ENCODE measurements at places on chromosomes 3 and 15. TPM values are rescaled to one million over a fixed set of nuclear protein-coding genes. Genes with fewer than 3 reads are reported as not detected.
A peak's percentile ranks its signal among the peaks of the same experiment; 100 is the strongest.

GRCh38 chr15:66754789-66755188, 52.8 kb downstream of the SMAD6 start:
- no peak for DNase-seq

DNA sequence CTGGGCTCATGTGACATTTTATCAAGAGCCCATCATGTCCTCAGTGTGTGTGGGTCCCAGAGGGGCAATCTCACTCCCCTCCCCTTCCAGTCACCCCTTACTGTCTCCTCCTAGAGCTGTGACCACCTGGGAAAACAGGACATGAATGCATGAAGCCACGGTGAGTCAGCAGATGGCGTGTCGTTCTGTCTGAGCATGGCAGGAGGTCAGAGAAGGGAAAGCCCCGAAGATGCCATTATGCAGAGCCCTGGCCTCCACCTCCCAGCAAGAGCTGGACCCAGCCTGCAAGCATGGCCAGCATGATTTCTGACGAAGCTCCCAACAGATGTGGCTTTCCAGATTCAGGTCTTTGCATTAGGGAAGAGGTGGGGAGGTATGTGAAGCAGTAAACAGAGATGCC, 118.5 kb downstream of the TLE3 start:
- DNase-seq = peak; percentile 68

DNA sequence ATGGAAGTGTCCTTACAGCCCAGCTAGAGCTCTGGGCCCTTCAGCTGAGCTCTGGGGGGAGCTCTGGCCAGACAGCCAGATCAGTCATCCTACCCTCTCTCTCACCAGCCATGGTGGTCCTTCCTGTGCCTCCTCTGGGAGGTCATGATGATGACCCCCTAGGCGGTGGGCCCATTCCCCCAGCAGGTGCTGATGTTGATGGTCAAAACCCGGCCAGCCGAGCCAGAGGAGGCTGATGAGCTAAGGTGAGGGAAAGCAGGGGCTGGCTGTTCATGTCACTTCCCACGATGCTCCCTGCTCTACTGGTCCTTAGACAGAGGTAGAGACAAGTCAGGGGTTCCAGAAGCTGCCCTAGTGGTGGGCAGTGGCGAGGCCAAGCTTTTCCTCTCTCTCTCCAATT, 35.0 kb downstream of the GRAMD2A start:
- no peak for DNase-seq

GRCh38 chr3:128335621-128336296, 130.9 kb downstream of the DNAJB8 start:
- no peak for DNase-seq

Gene CILP
- not detected for total RNA-seq

DNA sequence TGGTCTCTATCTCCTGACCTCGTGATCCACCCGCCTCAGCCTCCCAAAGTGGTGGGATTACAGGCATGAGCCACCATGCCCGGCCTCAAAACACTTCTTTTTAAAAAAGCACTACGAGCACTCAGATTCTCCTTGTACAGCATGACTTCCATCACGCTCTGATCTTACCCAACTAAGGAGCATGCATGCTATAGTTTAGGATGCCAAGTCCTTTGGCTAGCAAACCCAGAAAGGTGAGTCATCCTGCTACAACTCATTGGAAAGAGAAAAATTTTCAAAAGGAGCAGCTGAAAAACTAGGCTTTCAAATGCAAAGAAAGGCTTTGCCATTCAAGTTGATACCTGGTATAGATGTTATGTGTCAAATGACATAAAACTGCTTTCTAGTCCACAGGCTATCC, 70.3 kb upstream of the PRICKLE2 start:
- DNase-seq = peak; percentile 21

DNA sequence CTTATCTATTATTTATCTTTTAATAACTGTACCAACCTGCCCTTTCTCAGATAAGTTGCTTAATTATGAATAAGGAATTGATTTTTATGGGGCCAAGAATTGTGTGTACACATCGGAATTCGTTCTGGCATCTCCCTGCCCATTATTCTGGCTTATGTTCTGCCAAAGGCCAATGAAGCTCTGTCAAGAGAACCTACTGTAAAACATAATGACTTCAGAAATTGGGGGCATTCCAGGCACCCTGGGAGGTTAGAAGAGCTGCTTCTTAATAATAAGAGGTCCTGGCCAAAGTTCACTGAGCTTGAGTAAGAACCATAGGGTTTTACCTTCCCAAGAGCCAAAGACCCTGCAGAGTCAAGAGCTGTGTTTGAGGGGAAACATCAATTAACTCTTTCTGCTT, 261.7 kb downstream of the SLC9A9 start:
- no peak for DNase-seq

Gene HYAL3
- 1.6 TPM for total RNA-seq

DNA sequence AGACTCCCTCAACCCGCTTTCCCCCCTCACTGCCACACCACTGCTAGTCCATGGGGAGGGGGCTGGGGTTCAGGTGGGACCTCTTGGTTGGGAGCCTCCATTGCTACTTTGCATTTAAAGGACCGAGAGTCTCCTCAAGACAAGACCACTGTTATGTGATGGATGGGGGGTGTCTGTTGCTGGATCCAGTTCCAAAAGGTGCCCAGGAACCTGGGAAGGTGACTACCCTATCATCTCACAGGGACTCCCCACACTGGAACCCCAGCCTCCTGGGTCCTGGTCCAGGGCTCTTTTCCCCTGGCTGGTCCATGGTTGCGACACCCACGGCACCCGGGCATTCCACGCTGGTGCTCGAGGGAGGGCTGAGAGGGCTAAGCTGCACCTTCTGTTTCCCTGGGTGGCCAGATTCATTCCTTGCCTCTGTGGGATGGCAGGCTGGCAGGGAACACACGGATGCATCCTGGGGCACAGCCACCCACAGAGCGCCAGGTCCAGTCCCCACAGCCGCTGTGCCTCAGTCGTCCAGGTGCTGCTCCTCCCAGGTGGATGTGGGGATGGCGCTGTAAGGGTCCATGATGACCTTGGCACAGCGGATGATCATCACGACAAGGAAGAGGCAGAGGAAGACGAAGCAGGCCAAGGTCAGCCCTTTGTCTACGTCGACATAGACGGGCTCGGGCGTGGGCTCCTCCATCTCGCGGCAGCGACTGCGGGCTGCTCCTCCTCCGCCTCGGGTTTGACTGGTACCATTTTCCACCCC, 48.6 kb downstream of the FAH start:
- DNase-seq = peak; percentile 34

DNA sequence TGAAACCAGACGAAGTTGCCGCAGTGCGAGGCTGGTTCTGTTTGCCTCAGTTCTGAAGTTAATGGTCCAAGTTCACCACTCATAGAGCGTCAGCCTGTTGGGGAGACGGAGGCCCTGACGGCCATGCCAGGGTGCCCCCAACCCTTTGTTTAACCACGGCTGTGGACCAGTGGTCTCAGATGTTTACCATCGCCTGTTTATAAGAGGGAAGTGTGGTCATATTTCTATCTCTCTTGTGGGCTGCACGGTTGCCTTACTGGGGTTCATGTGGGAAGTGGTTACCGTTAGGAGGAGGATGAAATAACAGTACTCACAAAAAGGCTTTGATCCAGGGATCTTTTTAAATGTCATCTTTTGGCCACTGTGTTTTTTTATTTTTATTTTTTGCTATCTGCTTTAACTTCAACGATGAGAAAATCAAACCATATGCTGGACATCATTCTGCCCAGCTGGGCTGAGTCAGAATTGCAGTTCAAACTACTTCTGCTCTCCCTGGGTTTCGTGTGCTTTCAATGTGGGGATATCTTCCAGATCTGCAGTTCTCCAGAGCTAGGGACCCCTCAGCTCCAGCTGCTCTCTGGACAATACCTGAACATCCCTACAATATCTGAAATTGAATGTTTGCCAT, 17.8 kb downstream of the SMAD3 start:
- DNase-seq = no peak

DNA sequence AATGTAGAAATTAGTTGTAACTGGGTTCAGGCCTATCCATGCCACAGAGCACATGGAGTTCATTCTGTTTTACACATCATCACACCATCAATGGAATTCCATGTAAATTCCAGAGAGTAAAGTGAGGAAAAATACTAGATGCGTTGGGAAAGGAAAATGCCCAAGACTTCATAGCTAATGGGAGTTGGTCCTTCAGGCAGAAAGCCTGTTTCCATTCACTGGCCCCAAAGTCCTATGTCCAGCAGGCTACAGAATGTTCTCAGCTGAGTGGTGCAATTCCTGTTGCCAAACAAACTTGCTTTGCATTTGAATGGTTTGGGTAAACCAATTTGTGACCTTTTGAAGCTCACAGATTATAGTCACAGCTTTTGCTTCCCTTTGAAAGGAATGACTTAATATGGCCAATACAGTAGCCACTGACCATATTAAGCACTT, 164.6 kb upstream of the PFN2 start:
- peak; percentile 10 for DNase-seq

Gene ANKRD63
- total RNA-seq = 11.4 TPM

Gene CD200R1L
- not detected for total RNA-seq

- no peak for DNase-seq
Measured at GRCh38 chr3:163601426-163601825, 1476.9 kb downstream of the SI start.

- no peak for DNase-seq
Measured at GRCh38 chr3:183099838-183100204, 525 bp upstream of the MCCC1 start.

DNA sequence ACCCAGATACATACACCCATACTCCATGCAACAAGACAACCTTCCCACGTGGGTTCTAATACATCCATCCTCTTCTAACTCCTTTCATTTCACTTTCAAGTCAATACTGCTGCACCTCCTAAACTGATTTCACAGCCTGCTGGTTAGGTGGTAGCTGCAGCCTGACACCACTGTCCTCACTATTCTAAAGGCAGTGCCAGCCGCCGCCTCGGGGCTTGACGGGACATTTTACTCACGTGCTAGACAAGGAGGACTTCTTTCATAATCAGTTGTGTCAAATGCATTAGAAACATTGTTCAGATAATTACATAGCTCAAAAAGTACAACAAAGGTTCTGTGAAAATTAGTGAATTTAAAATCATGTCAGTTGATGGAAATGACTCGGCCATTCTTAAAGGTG, 6.3 kb downstream of the UROC1 start:
- DNase-seq = no peak

- no peak for DNase-seq
Measured at GRCh38 chr15:97502038-97502437, 458.5 kb upstream of the ARRDC4 start.

Gene ZNF660
- total RNA-seq = 2.6 TPM

Data from SJSA1 (cell line).